ENCODE measurements at places on chromosomes 1 and 21.

GRCh38 chr1:150765296-150765976 is at the start of gene CTSS:
Gene CTSS, minus strand, starts transcription at chr1:150765778. Its CDS starts 1,015 bp downstream, at chr1:150764763.
- no peak for DNase-seq

DNA sequence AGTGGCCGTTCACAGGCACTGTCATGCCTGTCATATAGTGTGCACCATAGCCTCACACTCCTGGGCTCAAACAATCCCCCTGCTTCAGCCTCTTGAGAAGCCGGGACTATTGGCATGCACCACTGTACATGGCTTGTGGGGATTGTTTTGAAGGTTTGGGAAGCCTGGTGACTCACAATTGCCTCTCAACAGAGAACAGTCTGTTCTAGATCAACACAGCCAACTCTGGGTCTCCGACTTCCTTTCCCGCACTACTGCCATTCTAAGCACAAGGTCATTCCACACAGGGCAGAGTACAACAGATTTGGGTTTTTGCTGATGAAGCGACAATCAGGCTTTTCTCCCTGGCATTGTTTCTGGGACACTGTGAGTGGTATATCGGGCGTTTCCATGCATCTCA is 15.5 kb upstream of the AHCTF1 start:
- DNase-seq = no peak

DNA sequence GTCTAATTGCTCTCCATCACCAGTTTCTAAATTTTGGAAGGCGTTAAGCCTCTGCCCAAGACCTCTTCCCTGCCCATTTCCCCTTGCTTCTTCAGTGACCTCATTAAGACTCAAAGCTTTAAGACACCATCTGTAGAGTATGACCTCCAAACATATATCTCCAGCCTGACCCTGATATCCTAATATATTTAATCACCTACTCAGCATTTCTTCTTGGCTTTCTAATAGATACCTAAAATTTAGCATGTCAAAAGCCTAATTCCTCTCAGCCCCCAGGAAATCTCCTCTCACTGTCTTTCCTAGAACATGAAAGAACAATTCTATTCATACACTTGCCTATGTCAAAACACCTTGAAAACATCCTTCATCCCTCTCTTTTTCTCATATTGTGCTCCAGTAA is 235.5 kb upstream of the HOOK1 start:
- no peak for DNase-seq

DNA sequence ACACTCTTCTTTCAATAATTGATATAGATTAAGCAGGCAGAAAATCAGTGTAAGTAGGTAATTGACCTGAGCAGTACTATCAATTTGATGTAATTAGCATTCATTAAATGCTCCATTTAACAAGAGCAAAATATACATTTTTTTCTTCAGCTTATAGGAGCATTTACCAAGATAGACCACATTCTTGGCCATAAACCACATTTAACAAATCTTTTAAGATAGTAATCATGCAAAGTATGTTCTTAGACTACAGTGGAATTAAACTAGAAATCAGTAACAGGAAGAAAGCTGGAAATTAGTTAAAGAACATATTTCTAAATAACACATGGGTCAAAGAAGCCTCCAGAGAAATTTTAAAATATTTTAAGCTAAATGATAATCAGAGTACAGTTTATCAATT is 8.7 kb upstream of the PRKACB start:
- no peak for DNase-seq

DNA sequence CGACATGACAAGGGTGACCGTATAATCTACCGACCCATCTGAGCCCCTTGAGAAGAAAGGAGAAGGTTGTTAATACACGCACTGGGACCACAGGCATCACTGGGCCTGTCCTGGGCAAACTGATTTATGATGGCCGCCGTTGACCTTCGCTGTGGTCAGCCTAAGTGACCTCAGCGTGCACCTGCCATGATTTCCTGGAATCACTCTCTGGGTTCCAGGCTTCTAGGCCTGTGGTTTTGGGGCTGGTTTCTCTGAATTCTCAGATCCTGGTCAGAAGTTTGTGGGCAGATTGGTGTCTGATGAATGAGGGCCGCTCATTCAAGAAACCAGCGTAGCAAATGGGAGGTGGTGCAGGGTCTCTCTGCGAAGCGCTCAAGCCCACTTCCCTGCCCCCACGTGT is 64.0 kb downstream of the SIK1 start:
- no peak for DNase-seq

All from esophagus squamous epithelium (tissue), 5 donors.